ENCODE measurements at places on chromosomes 1 and 21.
A peak's percentile ranks its signal among the peaks of the same experiment; 100 is the strongest.

DNA sequence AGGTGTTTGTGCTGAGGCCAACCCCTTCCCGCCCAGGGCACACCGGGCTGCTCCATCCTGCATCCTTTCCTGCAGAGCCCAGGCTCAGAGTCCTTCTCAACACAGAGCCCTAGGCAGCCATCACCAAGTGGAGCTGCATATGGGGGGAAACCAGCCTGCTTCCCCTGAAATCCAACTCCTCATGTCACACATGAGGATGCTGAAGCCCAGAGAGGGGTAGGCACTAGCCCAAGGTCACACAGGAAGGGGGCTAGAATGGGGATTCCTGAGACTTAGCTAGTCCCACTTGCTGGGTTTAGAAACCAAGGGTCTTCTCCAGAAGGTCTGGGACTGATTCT lies 5.5 kb upstream of the TNFRSF1B start:
- no peak for DNase-seq

DNA sequence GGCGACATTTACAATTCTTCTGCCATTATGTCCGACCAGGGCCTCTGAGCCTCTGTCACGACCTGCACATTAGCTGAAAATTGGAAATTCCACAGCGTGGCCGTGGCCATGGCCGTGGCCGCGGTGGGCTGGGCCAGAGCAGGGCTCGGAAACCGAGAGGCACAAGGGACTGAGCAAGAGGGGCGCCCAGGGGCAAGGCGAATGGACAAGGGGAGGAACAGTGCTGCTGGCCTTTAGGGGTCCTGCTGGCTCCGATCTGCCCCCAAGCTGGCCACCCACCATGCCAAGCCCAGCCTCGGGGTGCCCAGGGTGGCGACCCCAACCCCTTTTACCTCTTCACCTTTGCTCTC lies 75.0 kb downstream of the TAS1R2 start:
- no peak for DNase-seq

- DNase-seq = no peak
These were observed 255.8 kb downstream of the TGFB2 start for GRCh38 chr1:218600968-218601367.

DNA sequence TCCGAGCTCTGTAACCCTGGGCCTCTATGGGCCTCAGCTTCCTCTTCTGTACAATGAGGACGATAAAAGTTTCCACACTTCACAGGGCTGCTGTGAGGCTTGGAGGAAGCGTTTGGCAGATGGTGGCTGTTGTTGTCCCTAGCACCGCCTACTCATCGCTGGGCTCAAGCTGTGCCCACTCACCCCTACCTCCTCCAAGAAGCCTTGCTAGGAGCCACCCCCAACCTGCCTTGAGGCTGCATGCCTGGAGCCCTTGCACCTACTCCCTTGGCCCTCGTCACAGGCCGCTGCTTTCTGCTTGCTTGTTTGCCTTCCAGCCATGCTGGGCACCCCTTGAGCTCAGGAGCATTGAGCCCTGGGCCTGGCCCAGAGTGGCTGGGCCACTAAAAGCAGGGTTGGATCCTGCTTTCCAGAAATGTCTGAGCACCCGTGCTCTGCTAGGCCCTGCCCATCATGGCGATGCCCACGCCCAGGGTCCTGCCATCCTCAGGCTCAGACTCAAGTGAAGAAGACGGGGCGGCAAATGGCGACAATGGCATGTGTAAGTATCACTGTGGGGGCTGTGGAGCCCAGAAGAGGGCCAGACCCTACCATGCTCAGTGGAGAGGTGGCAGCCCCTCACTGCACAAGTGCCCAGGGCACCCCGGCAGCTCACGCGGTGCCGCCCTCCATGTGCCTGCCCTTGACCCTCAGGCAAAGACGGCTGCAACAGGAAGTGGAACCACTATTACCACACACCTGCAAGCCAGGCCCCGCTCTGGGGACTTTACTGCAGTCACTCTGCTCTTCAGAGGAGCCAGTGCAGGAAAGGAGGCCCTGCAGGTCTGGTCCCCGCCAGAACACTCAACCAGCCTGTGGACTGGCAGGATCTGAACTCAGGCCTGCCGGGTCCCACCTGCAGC lies 9.5 kb downstream of the SH3BGRL3 start:
- DNase-seq = no peak

DNA sequence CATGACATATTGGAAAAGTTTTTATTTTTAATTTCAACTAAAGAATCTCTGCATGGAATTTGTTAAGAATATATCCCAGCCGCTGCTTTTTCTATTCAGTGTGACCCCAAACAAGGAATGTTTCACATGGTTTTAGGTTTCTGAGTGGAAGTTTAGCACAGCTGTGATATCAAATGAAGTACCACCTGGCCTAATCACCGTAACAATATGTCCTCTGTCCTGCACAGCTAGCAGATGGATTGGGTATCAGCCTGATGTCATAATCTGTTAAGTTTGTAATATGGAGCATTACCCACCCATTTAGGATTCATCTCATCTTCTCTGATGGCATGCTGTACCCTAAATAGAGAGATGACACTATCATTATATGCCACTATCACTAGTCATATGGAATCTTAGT lies 963.7 kb upstream of the ADGRL2 start:
- DNase-seq = no peak

- peak; percentile 18 for DNase-seq
These were observed 1164.4 kb upstream of the ADGRL4 start for GRCh38 chr1:80170811-80171485.

GRCh38 chr21:44416193-44416592 lies 39.1 kb upstream of the LRRC3 start:
- no peak for DNase-seq

DNA sequence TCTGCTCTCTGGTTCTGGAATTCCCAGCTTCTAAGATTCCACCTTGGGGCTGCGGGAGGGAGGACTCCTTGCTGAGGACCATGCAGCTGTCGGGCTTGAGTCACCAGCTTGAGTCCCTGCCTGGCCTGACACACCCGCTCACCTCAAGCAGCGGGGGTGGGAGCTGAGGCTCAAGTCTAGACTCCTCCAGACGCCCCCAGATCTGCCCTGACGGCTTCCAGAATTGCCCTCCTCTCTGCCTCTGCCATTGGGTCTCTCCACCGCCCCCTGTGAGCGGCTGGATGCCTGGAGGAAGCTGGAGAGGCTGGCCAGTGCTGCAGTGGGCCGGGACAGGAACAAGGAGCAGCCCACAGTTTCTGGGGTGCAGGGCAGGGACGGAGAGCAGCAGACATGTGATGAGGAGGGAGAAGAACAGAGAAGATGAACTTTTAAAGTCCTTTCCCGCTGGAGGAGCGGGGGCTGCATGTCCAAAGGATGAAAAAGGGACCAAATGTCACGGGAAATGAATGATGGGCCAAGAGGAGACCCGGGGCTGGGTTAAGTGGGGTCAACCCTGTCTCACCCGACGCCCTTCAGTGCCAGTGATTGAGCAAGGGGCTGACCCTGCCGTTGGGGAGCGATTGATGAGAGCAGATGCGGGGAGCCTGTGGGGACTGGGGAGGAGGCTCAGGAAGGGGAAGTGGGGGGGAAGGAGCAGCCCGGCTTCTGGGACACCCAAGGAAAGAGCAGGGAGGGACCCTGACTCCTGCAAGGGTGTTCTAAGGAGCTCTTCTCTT lies 13.5 kb downstream of the CRABP2 start:
- peak; percentile 63 for DNase-seq

- no peak for DNase-seq
These were observed 46.5 kb downstream of the SNRPE start for GRCh38 chr1:203907901-203908300.

GRCh38 chr1:71351438-71351837 lies 270.6 kb upstream of the ZRANB2 start:
- peak; percentile 86 for DNase-seq

DNA sequence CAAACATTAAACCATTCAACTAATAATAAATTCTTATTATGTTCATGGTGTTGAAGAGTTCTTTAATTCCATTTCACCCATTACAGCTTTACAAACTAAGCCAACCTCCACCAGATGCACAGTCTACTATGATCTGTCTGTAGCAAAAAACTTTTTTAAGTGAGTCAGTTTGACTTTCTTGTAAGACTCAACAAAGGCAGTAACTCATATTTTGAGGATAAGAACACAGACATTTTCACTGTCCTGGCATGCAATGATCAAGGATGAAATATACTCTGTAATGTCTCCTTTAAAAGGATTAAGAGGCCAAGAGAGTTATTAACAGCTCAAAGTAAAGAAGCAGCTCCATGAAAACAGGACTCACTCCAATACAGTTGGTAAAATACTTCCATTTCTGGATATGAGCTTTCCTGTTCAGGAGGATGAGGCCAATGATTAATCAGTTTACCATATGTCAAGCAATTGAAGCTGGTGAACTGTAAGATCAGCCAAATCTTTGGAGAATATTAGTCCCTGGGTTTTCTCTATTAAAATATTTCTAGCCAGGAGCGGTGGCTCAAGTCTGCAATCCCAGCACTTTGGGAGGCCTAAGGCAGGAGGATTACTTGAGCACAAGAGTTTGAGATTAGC lies 20.6 kb downstream of the XKR8 start:
- DNase-seq = peak; percentile 31

All from fibroblast of skin of right biceps (primary cell).